ENCODE measurements at places on chromosomes 16 and 17.

DNA sequence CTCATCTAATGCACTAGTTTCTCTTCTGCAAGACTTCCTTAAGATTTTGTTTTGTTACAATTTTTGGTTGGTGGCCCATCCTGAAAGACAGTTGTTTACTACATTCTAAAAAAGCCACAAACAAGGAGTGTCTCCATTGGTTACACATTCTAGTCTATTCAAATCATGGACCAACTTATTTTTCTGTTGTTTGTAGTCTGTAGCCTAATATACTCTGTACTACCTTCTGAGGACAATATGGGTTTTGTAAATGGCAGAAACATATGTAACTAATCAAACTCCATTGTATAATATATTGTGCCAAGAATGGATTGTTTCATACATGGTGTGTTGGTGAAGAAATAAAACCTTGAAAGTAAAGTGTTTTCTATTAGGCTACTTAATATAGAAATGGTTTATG, 79.5 kb upstream of the DHX40 start:
- DNase-seq, result peak; percentile 25
- H3K27ac ChIP-seq, result no peak overlapping the region
- no peak overlapping the region for H3K4me3 ChIP-seq
- H3K27me3 ChIP-seq, result no peaks in the 10 kb centered on the region
- H3K4me1 ChIP-seq, result no peaks in the 10 kb centered on the region

- no peaks in the 10 kb centered on the region for H3K36me3 ChIP-seq
- no peaks in the 10 kb centered on the region for H3K4me1 ChIP-seq
- DNase-seq, result no peak
Observed at GRCh38 chr16:73408311-73408710, 360.4 kb upstream of the ZFHX3 start.

GRCh38 chr16:21702276-21702675, 38.5 kb downstream of the OTOA start:
- DNase-seq, result no peak
- no peaks in the 10 kb centered on the region for H3K27me3 ChIP-seq
- H3K4me1 ChIP-seq, result no peaks in the 10 kb centered on the region
- H3K4me3 ChIP-seq, result no peak overlapping the region
- no peak overlapping the region for H3K27ac ChIP-seq

DNA sequence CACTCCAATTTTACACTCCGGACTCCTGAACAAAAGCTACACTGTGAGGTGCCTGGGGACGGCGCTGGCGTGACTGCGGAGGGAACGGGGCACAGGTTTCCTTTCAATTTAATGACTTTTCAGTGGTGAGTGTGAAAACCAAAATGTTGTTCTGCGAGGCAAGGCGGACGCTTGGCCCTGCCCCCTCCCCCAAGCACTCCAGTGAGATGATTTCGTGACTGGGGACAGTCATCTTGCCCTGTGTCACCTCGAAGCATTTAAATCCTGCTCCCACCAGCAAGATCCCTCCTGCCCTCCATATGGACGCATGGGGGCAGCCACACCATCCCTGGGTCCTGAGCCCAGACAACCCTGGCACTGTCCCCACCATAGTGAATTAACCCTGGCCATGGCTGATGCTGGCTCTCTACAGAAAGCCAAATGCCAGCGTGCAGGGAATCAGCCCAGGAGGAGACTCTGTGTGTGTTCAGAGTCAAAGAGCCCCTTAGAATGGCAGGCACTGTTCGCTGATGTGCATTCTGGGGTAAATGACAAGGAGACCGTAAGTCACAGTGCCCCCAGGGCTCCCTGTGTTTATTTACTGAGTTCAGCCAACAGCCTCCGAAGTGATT, 41.0 kb downstream of the C16orf95 start:
- no peak overlapping the region for H3K27ac ChIP-seq
- no peaks in the 10 kb centered on the region for H3K27me3 ChIP-seq
- DNase-seq, result peak; percentile 29
- H3K4me1 ChIP-seq, result no peaks in the 10 kb centered on the region
- no peak overlapping the region for H3K4me3 ChIP-seq

GRCh38 chr17:67606471-67606870, 111.3 kb upstream of the NOL11 start:
- H3K27me3 ChIP-seq, result no peaks in the 10 kb centered on the region
- peaks cover 6% of the 10 kb centered on the region for H3K4me1 ChIP-seq
- no peak for DNase-seq
- H3K27ac ChIP-seq, result no peak overlapping the region
- no peak overlapping the region for H3K4me3 ChIP-seq

DNA sequence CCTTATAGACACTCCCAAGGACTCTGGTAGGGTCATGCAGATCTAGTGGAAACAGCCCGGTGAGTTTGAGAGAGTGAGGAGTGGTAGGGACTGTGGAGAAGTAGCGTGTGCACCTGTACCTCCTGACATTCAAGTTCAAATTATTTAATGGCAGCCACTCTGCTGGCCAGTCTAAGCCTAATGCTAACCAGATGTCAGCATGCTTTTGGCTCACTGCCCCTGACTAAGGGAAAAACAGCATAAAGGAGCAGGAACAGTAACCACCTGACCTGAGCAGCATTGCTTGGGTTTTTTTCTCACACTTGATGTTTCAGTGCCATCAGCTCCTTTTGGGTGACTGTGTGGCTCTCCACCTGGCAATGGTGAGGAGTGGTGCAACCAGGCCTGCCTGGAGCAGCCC, 23.8 kb upstream of the SLC12A3 start:
- DNase-seq, result no peak
- H3K4me1 ChIP-seq, result peaks cover 5% of the 10 kb centered on the region
- H3K36me3 ChIP-seq, result peaks cover 4% of the 10 kb centered on the region
- H3K4me3 ChIP-seq, result no peak overlapping the region
- no peak overlapping the region for H3K27ac ChIP-seq

DNA sequence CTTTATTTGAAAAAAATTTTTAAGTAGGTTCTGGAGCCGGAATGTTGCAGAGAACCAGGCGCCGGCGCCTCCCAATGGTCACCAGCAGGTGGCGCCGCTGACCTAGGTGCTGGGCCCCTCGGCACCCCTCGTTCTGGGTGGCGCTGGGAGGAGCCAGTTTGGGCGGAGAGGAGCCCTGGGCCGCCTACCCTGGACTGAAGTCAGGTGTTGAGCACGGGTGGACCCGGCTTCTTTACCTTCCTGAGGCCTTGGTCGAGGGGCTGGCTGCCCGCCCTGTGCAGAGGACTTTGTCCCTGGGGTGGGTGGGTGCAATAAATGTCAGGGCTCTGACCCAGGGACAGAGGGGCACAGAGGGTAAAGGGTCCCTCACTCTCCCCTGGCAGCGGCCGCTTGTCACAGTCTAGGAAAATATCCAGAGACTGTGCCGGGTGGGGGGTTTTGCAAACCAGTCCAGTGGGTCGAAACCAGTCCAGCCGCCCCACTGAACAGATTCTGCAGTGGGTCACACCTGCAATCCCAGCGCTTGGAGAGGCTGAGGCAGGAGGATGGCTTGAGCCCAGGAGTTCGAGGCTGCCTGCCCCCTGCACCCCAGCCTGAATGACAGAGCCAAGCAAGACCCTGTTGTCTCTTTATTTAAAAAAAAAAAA, 30.1 kb upstream of the TNFRSF13B start:
- H3K36me3 ChIP-seq, result no peaks in the 10 kb centered on the region
- peak; percentile 81 for DNase-seq
- H3K27me3 ChIP-seq, result no peaks in the 10 kb centered on the region
- H3K4me1 ChIP-seq, result no peaks in the 10 kb centered on the region
- no peak overlapping the region for H3K27ac ChIP-seq

DNA sequence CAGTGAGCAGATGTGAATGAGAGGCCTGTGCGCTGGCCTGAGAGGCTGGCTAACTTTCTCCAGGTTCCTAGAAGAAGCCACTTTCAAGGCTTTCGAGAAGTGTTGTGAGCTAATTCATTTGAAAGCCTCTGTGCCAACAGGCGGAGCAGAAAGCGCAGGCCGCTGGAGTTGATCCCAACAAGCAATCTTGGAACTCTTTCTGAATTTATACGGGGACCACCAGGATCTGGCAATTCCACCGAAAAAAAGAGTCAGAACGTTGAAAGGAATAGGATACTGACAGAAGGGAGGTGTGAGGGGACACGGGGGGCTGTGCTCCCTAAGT, 71.3 kb upstream of the METRNL start:
- no peaks in the 10 kb centered on the region for H3K36me3 ChIP-seq
- no peak for DNase-seq
- no peak overlapping the region for H3K27ac ChIP-seq
- H3K4me1 ChIP-seq, result no peaks in the 10 kb centered on the region
- H3K27me3 ChIP-seq, result no peaks in the 10 kb centered on the region

- DNase-seq, result no peak
- H3K27me3 ChIP-seq, result no peaks in the 10 kb centered on the region
- no peaks in the 10 kb centered on the region for H3K4me1 ChIP-seq
- peaks cover 33% of the 10 kb centered on the region for H3K36me3 ChIP-seq
- no peak overlapping the region for H3K4me3 ChIP-seq
- no peak overlapping the region for H3K27ac ChIP-seq
Observed at GRCh38 chr16:81940781-81941560, 70.3 kb downstream of the SDR42E1 start.

DNA sequence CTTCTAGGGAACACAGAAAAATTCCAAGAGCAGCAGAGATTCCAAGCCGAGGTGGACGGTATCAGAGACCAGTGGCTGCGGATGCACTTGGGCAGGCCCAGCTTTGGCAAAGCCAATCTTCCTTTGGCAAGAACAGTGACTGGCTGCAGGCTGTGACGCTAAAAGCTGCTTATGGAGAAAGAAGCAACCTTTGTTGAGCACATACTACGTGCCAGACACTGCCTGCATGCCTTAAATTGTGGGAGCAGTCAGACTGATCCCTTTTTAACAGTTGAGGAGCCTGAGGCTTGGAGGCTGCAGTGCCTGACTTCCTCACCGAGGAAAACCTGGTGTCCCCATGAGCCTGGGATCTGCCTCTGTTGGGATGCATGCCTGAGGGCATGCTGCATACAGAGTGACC, 69.0 kb upstream of the AMZ2 start:
- H3K4me1 ChIP-seq, result no peaks in the 10 kb centered on the region
- H3K27ac ChIP-seq, result no peak overlapping the region
- no peaks in the 10 kb centered on the region for H3K27me3 ChIP-seq
- no peak overlapping the region for H3K4me3 ChIP-seq
- no peaks in the 10 kb centered on the region for H3K36me3 ChIP-seq

- no peaks in the 10 kb centered on the region for H3K4me1 ChIP-seq
- H3K4me3 ChIP-seq, result no peak overlapping the region
- peak; percentile 45 for DNase-seq
- H3K36me3 ChIP-seq, result no peaks in the 10 kb centered on the region
- no peaks in the 10 kb centered on the region for H3K27me3 ChIP-seq
Observed at GRCh38 chr17:38540514-38541045, 65.2 kb downstream of the SRCIN1 start.

GRCh38 chr16:50457979-50458491, 89.2 kb upstream of the BRD7 start:
- no peak for DNase-seq
- H3K27me3 ChIP-seq, result no peaks in the 10 kb centered on the region
- H3K36me3 ChIP-seq, result no peaks in the 10 kb centered on the region
- H3K27ac ChIP-seq, result no peak overlapping the region

DNA sequence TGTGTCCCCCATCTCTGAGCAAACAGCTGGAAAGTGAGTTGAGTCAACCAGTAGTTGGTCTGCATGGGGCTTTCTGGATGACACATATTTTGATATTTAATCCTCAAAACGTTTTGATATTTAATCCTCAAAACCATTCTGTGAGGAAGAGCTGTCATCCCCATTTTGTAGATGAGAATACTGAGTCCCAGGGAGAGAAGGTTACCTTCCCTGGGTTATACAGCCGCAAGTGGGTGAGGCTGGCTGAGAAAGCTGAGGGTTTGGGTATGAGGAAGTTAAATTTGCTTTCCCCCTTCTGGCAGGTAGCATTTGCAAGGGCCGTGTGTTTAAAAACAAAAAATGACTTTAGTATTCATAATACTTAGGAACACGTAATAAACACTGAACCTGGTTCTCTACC, 447.2 kb downstream of the XYLT1 start:
- no peak for DNase-seq
- H3K27me3 ChIP-seq, result no peaks in the 10 kb centered on the region
- H3K36me3 ChIP-seq, result no peaks in the 10 kb centered on the region
- no peak overlapping the region for H3K27ac ChIP-seq

DNA sequence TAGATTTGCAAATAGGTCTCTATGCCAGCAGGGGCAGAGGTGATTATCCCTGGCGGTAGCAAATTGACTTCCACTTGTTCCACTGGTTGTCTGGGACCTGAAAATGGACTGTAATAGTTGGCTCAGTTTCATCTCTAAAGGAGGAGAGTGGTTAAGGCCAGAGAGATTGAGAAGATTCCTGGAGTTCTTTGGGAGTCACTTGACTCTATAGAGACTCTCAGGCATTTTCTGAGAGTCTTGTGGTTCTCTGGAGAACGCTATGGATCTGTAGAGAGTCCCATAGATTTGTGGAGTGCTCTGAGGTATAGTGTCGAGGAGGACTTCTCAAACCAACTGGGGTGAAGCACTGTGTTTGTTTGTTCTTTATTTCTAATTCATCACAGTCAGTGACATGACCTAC, 8.9 kb upstream of the PMP22 start:
- DNase-seq, result no peak
- H3K36me3 ChIP-seq, result no peaks in the 10 kb centered on the region
- no peak overlapping the region for H3K27ac ChIP-seq

DNA sequence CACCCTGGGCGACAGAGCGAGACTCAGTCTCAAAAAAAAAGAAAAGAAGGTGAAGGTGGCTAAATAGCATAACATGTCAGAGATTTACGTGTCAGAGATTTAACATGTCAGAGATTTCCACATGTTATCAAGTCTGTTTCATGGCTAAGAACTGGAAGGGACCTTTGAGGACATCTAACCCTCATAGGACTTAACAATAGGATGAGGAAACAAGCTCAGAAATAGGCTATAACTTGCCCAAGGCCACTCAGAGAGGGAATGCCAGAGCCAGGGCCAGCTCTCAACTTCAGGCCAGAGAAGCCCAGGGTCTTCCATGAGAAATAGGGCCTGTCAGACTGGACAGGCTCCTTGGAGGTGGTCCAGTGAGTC, 26.8 kb upstream of the ZNF629 start:
- H3K36me3 ChIP-seq, result no peaks in the 10 kb centered on the region
- no peak for DNase-seq
- H3K4me1 ChIP-seq, result peaks cover 4% of the 10 kb centered on the region
- H3K27me3 ChIP-seq, result no peaks in the 10 kb centered on the region
- peak overlapping the region; percentile 85 for H3K27ac ChIP-seq
- H3K4me3 ChIP-seq, result peak overlapping the region; percentile 82
